ENCODE measurements at places on chromosomes 4 and X.

DNA sequence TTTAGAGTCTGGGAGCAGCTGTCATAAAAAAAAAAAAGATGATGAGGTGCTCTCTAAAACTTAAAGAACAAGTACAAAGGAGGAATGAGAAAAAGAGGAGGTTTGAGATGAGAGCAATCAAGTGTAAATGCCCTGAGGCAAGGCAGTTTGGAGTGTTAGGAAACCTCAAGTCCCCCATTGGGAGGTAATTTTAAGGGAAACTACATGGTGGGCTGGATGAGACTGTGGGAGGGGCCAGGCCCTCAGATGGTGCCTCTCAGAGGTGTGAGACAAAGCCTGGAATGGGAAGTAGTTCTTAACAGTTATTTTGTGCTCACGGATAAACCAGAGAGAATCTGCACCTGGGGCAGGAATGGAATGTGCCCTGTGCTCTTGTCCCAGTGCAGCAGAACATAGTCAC is 1.9 kb upstream of the MAGEB3 start:
- DNase-seq, result no peak

GRCh38 chrX:30649859-30650258 is 3.4 kb upstream of the GK start:
- DNase-seq, result no peak

- DNase-seq, result no peak
Observed at GRCh38 chr4:163382178-163382869, 38.6 kb downstream of the NPY5R start.

GRCh38 chr4:185171373-185172071 is 28.5 kb downstream of the SLC25A4 start:
- no peak for DNase-seq

DNA sequence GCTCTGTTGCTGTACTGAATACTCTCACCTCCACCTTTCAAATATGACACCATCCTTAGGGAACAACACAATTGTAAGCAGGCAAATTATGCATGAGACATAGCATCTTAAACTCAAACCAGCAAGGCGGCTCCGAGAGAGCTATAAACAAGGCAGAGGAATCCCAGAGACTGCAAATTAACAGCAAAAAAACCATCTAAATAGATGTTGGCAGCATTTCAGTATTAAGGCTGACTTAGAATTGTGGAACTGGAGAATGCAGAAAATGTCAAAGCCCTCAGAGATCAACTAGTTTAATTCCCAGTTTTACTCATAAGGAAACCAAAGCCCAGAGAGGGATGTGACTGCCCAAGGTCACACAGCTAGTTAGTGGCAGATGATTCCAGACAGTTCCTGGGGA is 37.2 kb upstream of the SPANXC start:
- no peak for DNase-seq

- DNase-seq, result no peak
Observed at GRCh38 chrX:119194621-119195020, 41.5 kb upstream of the PGRMC1 start.

- no peak for DNase-seq
Observed at GRCh38 chr4:74156521-74156920, 1.4 kb upstream of the MTHFD2L start.

DNA sequence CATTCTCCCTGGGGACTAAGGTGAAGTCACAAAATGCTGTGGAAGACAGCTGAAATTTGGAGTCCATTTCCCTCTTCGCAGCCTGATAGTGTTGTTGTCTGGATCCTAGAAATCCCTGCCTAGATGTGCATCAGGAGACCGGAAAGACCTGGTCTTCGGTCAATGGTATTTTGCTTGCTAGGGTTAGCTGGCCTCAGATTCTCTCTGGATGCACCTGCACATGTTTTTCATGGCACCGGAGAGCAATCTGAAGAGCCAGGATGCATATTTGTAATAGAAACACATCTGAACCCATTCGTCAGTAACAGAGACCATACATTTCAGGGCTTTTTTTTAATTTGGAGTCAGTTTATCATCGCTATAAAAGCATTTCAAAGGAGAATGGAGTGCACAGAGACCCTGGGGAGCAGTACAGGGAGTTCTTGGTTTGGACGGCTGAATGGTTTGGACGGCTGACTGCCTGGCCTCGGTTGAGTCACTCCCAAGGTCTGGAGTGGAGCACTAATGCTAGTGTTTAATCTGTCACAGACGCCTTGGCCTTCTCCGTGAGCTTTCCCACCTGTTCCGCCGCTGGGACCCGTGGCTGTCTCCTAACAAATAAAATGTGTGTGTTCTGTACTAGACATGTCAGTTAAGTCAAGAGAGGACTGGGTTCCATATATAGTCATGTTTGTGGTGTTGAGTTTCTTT is 7.5 kb upstream of the PDLIM3 start:
- no peak for DNase-seq

DNA sequence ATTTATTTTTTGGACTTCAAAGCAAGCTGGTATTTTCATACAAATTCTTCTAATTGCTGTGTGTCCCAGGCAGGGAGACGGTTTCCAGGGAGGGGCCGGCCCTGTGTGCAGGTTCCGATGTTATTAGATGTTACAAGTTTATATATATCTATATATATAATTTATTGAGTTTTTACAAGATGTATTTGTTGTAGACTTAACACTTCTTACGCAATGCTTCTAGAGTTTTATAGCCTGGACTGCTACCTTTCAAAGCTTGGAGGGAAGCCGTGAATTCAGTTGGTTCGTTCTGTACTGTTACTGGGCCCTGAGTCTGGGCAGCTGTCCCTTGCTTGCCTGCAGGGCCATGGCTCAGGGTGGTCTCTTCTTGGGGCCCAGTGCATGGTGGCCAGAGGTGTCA is 15.3 kb downstream of the FGFR3 start:
- DNase-seq, result no peak
